ENCODE measurements at places on chromosomes 16 and 17.

- DNase-seq: no peak
Measured at GRCh38 chr17:80907281-80907680, 84.4 kb upstream of the CHMP6 start.

DNA sequence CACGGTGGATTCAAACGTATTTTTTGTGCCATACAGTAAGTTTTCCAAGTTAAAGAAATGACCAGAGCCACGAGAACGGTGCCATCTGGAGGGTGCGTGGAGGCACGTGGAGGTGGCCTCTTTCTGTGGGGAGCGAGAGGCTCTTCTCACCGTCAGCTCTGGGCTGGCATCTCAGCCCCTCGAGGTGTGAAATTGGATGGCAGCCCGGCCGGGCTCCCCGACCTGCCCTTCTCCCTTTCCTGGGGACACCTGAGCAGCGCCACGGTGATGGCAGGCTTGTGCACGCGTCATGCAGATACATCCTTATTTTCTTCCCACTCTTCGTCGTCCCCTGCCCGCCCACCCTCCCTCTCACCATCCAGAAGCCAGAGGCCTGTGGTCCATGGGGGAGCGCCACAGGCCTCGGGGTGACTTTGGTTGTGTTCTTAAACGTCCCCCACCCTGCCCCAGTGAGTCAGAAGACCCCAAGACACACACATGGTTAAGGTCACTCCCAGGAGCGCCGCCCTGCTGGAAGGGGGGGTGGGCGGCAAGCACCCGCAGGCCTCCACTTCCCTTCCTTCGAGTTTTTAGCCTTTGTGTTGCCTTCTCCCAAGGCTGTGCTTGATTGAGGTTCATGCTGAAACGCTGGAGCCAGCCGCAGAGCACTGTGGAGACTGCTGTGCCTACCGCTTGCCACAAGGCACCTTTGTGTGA lies 109.4 kb downstream of the BANP start:
- DNase-seq: no peak

GRCh38 chr16:89442588-89442987 lies 47.8 kb downstream of the ANKRD11 start:
- DNase-seq: no peak

DNA sequence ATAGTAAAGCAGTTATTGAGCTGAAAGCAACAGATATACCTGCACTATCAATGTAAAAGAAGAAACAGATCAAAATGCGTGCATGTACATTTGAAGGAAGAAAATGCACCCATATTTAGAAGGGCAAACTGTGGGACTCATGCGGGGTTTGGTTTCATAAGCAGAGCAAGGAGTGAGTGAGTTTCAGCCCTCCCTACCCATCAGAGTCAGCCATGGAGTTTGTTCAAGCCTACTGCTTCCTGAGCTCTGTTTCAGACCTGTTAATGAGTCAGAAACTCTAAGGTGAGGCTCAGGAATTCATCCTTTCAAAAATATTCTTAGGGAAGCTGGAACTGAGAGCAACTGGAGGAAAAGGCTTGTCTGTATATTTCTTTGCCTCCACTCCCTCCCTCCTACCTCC lies 446.2 kb downstream of the HS3ST4 start:
- DNase-seq: no peak

GRCh38 chr16:35152067-35152627 lies 1692.7 kb downstream of the TP53TG3F start:
- no peak for DNase-seq

DNA sequence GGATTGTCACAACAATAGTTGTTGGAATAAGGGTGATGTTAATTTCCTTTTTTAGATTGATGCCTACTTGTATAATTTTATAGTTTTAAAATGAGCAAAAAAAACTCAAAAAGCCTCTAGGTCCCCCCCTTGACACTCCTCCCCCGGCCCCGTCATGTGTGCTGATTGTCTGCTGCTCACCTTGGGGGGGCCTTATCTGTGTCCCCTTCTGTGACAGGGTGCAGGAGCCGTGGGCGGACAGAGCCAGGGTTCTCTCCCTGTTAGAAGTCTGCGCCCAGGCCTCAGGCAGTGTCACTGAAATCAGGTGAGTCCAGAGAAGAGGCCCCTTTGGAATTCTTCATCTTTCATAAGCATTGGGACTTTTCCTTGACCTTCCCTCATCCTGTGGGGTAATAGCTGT lies 27.4 kb upstream of the CPNE2 start:
- no peak for DNase-seq

DNA sequence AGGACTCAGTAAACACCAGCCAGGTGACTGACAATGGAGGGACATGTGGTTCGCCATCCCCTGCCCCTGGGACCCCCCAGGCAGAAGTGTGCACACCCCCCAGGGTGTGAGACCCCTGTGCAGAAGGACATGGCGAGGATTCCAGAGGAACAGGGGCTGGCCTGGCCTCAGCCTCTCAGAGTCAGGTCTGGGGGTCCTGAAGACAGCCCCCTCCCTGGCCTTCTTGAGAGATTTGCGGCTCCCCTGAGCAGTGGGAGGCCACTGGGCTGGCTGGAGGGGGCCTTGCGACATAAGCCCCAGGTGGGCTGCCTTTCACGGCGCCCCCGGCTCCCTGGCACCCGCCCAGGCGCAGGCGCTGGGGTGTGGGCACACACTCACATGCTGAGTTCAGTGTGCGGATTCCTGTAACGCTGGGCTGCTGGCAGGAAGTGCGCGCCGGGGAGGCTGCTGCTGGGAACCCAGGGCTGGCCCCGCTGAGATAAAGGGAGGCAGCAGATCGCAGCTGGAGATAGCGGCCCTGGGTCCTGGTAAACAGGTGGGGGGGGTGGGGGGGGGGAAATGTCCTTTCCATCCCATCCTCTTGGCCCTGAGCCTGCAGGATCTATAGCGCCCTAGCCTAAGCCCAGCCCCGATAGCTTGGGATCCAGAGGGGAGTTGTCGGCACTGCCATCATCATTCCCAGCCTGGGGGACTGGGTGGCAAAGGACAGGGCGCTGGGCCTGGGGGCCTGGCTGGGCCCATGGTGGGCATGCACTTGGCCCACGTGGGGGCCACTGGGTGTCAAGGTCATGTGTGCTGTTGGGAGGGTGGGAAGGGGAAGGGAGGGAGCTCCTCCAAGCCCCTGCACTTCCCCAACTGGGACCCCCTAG lies 27.1 kb downstream of the TMEM235 start:
- DNase-seq: no peak

DNA sequence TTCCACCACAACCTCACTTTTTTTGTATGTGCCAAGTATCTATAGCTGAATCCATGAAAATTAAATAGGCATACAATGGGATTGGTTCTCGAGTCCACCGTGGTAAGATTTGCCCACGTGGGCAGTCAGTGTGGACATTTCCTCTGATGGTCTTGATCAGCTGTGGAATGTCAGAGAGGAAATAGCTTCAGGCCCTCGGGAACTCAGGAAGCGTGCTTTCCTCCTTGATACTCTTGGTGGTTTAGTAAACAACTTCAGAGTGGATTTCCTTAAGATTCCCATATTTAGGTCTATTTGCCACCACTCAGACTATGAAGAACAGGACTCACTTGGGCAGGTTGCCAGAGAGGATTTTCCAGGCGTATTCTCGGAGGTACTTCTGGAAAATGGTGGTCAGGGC lies 152.5 kb downstream of the VPS53 start:
- no peak for DNase-seq

DNA sequence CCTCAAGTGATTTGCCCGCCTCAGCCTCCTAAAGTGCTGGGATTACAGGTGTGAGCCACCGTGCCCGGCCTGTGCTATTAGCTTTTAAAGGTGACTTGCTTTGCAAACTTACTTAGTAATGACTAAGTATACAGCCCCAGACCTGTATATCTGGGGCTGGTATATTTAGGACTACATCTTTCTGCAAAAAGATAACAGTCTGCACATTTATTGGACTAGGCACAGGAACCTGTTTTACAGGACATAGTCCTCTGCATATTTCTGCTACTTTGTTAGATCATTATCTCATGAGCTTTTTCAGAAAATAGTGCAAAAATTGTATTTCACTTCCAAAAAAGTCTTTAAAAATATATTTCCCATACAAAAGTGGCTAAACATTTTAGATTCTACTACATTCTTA lies 1.3 kb downstream of the KRT24 start:
- DNase-seq: no peak

GRCh38 chr17:59219370-59219769 lies 941 bp upstream of the GDPD1 start:
- DNase-seq: no peak

- DNase-seq: peak; percentile 52
Measured at GRCh38 chr17:2421315-2422147, 20.7 kb upstream of the MNT start.

DNA sequence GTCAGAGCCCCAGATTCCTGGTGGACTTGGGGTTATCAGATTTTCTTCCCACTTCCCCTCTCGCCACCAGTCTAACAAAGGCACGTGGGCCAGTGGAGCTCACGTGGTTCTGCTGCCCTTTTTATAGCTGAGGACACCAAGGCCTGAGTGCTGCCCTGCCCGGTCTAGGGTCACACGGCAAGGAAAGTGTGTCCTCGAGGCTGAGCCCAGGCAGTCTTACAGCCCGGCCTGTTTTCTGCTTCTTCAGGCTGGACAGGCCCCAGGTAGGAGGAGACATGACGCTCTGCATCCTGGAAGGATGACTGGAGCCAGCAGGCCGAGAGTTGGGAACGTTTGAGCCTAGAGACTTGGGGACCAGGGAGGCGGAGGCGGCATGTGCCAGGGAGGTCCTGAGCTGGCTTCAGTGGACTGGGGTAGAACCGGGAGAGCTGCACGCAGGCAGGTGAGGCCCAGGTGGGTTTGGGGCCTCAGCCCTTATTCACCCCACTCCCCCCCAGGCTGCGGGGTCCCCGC lies 3.5 kb downstream of the CTRB1 start:
- no peak for DNase-seq

DNA sequence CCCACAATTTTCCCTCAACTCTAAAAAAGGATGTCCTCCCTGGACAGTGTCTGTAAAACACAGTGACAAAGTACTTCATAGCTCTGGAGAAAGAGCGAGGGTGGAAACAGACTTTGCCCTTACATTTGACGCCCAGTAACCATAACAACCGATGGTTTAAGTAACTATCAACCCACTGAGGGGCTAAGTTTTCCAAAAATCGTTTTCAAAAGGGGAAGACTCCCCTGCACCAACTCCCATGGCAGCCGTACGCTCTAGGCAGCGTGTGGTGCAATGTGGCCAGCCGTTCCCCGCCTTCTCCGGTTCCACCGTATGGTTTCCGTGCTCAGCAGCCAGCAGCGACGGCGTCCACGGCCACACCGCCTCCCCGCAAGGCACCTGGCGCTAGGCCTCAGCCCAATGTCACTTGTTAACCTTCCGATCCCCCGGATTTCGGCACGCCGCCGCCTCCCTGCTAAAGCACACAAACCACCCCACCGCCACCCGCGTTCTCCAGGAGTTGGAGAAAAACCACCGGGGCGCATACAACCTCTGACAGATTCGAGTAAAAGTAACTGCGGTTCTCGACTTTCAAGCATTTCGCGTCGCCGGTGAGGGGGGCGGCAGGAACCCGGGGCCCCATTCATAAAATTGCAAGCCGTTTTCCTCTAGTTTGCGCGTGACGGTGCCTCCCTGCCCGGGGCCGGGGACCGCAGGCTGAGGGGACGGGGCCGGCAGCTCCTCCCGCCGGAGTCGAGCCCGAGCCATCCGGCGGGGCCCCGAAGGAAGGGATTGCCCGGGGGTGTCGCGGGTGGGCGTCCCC lies 661 bp downstream of the TEX2 start:
- DNase-seq: no peak

- no peak for DNase-seq
Measured at GRCh38 chr16:77761204-77761603, 27.2 kb upstream of the VAT1L start.

- no peak for DNase-seq
Measured at GRCh38 chr16:6926762-6927161, 405.9 kb upstream of the RBFOX1 start.

GRCh38 chr17:34384822-34385605 lies 22.0 kb upstream of the CCL1 start:
- DNase-seq: no peak

- no peak for DNase-seq
Measured at GRCh38 chr16:56580391-56581048, 8.8 kb upstream of the MT3 start.

GRCh38 chr16:55542459-55543082 lies 23.9 kb upstream of the CAPNS2 start:
- DNase-seq: no peak

- DNase-seq: no peak
Measured at GRCh38 chr16:57923418-57923817, 47.5 kb downstream of the CNGB1 start.

- no peak for DNase-seq
Measured at GRCh38 chr16:1902547-1903219, 15.5 kb downstream of the HS3ST6 start.

GRCh38 chr16:78195797-78196196 lies 96.3 kb downstream of the WWOX start:
- DNase-seq: no peak

GRCh38 chr17:45135978-45136791 lies 698 bp downstream of the ACBD4 start:
- no peak for DNase-seq

- DNase-seq: peak; percentile 81
Measured at GRCh38 chr17:979539-980405, at the start of gene NXN. Gene NXN, minus strand, starts transcription at chr17:979776.

DNA sequence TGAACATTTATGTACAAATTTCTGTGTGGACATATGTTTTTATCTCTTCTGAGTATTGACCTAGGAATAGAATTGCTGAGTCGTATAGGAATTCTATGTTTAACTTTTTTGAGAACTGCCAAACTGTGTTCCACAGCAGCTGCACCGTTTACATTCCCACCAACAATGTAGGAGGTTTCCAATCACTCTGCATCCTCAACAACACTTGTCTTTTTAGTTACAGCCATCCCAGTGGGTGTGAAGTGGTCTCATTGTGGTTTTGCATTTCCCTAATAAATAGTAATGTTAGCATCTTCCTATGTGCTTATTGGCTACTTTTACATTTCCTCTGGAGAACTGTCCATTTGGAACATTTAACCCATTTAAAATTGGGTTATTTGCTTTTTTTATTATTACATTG lies 36.6 kb upstream of the NACA2 start:
- no peak for DNase-seq

- no peak for DNase-seq
Measured at GRCh38 chr16:27708651-27709050, 158.7 kb downstream of the KATNIP start.

GRCh38 chr17:67696853-67697498 lies 20.8 kb upstream of the NOL11 start:
- no peak for DNase-seq

DNA sequence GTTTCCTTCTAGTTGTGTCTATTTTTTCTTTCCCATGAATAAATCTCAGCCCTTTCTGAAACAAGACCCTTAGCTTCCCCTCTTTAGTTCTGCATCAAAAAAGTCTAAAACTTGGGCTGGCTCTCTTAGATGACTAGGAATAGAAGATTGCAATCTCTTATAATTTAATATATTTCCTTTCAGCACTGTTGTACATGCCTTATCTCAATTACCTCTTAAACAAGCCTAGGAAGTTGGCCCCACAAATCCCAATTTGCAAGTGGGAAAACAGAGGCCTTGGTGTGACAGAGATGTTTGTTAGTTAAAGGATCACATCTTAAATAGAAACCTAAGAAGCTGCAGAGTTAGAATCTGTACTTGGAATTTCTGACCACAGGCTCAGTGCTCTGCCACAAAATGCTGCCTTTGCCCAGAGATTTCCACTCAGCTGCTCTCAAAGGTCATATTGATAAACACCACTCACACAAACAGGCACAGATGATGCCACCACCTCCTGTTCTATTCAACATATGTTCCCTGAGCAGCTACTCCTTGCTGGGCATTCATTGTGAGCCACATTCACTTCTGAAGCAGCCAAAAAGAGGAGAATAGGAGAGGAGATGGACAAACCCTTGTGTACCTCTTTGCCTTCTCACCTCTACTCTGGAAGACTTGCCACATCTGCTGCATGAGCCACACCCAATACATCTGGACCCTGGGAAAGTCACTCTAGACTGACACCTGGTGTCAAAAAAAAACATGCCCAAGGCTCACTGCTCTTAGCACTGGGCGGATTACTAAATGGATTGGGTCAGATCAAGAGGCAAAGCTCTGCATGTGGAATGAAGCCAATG lies 5.5 kb downstream of the CCDC182 start:
- no peak for DNase-seq

Measured in right lung (tissue), 10 donors.